ENCODE measurements at places on chromosomes 11 and 22.

GRCh38 chr11:65981972-65982823, 19.8 kb downstream of the EIF1AD start:
- no peak for DNase-seq

DNA sequence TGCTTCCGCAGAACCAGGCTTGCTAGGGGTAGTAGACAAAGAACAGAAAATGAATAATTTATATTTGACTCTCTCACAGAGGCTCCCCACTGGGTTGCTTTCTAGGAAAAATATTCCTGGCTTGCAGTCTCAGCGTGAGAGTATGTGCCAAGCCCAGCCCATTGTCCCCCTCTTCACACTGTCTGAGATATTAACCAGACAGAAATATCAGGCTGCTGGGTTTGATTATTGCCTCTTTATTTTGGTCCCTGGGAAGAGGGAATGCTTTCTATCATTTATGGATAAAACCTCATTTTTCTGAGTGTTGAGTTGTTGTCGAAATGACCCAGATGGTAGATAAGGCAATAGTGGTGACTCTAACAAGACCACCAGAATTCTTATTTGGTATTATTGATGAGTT, 367.9 kb downstream of the METTL15 start:
- no peak for DNase-seq

- no peak for DNase-seq
Observed at GRCh38 chr22:22772396-22772795, 115.2 kb upstream of the IGLL5 start.

GRCh38 chr22:49025791-49026493, 801.7 kb downstream of the BRD1 start:
- no peak for DNase-seq

- no peak for DNase-seq
Observed at GRCh38 chr11:97684486-97685439, 1295.0 kb downstream of the JRKL start.

- no peak for DNase-seq
Observed at GRCh38 chr11:63829823-63830489, 9.0 kb upstream of the MARK2 start.

DNA sequence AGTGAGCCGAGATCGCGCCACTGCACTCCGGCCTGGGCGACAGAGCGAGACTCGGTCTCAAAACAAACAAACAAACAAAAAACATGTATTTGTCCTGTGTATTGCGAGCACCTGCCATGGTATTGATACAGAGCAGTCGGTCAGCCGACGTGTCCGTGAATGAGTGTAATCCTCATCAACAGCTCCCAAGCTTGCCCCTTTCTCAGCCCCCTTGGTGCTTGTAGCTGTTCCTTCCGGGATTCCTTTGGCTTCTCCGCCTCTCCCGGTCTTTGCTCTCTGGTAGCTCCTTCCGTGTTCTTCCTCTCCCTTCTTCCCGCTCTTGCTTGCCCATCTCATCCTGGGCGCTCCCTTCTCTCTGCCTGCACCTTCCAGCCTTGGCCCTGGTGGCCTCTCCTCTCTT, 10.9 kb downstream of the ZNF74 start:
- DNase-seq: no peak
